Right cardiac atrium (tissue), 5 donors: ENCODE measurements at places on chromosomes 5 and 9.

DNA sequence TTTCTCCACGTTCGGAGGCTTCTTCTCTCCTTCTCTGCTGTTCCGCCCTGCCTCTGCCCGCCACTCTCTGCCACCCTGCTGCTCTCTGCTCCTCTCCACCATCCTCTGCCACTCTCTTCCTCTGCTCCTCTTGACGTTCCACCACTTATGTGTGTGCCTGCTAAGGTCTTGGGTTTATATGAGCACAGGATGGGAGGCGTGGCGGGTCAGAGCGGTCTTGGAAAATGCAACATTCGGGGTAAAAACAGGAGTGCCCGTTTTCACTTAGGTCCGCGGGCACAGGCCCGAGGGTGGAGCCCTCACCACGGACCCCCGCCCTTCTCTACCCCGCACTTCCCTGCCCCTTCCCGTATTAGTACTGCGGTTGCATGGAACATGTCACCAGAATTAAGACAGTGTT, 114.4 kb upstream of the FBXL7 start:
- DNase-seq, result no peak

DNA sequence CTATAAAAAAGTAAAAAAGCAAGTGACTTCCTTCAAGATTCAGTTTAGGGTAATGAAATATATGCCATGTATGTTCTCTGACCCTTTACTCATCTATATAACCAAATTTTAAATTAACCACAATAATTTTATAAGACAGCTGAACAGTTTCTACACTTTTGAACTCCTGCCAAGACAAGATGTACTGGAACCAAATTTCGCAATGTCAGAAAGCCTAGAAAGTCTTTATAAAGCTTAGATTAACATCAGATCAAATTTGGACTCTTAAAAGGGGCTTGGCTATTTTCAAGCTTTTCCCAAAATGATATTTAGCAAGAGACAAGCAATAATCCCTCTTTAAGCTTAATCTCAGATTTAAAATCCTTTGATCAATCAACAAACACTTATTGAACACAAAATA, 362.6 kb downstream of the PTPRD start:
- no peak for DNase-seq

GRCh38 chr9:110994771-110995241, 43.5 kb downstream of the LPAR1 start:
- no peak for DNase-seq

DNA sequence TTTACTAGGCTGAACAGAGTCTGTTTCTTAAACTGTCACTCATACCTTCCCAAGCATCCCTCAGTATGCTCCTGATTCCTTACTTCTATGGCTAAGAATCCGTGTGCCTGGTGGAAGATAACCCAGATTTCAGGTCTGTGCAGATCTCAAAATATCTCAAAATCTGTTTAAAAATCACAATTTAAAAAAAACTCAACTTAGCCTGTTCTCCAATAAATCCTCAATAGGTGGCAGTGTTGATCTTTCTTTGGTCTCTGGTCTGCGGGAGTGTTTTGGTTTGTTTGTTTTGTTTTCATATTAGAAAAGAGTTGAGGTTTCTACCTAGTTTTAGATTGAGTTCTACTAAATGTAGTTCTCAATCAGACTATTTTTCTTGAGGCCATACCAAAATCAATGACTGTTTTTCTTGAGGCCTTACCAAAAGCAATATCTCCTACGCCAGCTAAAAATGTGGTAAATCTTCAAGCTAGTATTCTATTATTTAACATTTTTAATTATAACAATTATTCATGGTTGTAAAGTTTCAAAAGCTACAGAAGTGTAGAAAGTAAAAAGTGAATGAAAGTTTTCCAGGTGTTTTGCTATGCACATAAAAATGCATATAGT, 57.9 kb downstream of the TGFBR1 start:
- DNase-seq, result no peak

DNA sequence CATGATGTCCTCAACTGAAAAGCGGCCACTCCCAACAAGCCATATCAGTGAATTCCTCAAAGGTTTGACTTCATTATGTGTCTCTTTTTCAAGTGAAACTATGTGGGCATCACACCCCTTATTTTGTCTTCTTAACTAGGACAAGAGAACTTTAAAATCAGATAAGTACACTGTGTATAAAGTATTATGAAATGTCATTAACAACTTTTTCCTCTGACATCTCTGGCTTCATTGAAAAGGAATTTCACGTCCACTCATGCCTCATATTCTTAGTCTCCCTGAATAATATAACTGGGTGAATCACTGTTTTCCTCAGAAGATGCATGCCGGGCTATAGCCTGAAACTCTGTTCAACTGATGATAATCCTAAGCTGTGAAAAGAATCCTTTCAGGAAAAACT, 415.8 kb downstream of the ACTL7B start:
- no peak for DNase-seq

- no peak for DNase-seq
These were observed 19.0 kb upstream of the FAM169A start for GRCh38 chr5:74885170-74885569.

DNA sequence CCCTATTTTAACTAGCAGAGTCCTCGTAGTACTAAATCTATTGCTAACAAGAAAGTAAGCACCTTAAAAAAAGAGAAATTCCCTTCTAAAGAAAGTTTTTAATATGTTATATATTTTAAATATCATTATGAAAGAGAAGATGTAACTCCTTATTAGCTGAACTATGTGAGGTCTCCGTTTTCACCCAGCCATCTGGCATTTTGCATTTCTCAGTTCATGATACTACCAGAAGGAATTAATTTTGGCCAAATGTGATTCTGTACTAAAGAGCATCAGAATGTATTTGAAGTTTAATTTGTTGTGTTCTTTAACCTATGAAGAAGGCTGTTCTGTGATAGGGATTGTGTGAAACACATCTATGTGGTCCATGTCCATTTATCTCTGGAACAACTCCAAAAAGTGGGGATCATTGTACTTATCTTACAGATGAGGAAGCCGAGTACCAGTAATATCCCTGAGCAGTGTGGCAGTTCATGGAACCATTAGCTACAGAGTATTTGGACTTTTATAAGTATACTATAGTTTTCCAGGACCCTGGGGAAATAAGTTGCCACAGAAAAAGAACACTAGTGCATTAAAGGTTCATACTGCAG, 29.8 kb downstream of the TNFAIP8 start:
- no peak for DNase-seq

DNA sequence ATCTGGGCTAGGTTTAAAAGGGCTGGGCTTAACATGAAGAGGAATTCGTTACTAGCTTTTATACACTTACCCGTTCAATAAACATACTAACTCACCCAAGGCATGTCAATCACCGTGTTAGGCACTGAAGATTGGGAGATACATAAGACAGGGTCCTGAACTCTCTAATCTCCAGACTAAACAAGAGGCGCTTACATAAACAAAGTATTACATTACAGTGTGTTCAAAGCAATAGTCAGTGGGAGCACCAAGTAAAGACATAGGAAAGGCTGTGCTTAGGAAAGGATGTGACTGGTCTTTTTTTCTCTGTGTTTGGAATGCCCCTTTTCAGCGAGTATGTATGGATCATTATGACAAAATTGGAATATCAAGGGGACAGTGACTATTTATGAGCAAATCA, 203.6 kb upstream of the ADRA1B start:
- DNase-seq, result no peak

GRCh38 chr5:43590700-43591099, 12.3 kb upstream of the NNT start:
- no peak for DNase-seq

DNA sequence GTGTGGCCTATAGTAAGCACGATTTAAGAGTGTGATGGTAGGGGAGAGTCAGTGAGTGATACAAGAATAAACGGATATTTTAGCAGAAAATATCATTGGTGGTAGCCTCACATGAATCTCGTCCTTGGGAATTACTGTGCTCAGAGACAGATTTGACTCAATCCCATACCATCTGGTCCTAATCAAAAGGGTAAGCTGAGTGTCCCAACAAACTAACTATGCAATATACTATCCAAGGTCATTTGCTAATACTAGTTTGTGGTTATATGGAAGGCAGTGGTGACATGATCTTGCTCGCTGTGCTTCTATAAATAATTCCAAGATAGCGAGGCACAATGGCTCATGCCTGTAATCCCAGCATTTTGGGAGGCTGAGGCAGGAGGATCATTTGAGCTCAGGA, 103.2 kb downstream of the TRPM6 start:
- DNase-seq, result no peak

- no peak for DNase-seq
These were observed 373.4 kb upstream of the ACO1 start for GRCh38 chr9:32011049-32011448.

- no peak for DNase-seq
These were observed 9.8 kb downstream of the SPATA31D3 start for GRCh38 chr9:81953096-81953495.

DNA sequence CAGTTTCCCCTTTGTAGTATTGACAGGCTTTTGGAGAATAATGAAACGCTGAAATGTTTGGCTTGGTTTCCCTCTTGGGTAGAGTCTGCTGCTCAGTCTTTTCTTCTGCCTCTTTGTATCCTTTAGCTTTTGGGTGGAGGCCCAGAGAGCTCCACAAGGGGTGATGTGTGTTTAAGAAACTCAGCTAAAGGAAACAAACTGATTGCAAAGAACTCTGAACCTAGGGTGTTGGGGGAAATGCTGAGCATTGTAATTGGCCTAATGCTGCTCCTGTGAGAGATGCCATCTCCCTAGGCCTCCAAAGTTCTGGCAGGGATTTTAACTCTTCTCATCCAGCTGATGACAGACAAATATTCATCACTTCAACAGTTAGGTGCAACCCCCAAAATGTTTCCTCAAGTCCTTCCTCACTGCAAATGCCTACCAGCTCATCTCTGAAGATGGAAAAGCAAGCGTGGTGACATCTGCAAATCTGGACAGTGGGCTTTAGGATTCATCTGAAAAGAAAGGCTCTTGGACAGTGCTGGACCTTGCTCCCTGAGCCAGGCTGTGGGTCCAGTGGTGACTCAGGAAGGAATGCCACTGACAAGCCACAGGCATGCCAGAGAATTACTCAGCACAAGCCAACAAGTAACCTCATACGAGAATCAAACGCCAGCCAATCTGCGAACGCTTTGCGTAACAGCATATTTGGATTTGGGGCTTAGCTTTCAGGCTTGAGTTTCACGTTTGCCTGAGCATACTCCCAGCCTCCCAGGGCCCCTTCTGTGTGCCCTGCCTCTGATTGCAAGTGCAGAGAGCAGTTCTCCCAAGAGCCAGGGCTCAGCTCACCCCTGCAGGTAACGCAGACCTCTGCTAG, 30.5 kb upstream of the ZSWIM6 start:
- peak; percentile 78 for DNase-seq

DNA sequence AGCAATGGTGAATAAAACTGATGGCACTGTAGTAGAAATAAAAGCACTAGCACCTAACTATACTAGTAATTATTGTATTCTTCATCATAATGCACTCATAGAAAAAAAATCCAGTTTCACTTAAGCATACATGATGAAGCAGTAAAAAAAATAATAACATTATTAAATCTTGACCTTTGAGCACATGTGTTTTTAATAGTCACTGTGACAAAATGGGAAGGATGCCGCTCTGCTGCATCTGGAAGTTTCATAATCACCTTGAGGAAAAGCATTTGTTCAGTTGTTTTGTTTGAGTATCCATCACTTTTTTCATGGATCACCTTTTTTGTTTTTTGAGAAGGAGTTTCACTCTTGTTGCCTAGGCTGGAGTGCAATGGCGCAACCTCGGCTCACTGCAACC, 13.2 kb downstream of the OR2K2 start:
- no peak for DNase-seq

DNA sequence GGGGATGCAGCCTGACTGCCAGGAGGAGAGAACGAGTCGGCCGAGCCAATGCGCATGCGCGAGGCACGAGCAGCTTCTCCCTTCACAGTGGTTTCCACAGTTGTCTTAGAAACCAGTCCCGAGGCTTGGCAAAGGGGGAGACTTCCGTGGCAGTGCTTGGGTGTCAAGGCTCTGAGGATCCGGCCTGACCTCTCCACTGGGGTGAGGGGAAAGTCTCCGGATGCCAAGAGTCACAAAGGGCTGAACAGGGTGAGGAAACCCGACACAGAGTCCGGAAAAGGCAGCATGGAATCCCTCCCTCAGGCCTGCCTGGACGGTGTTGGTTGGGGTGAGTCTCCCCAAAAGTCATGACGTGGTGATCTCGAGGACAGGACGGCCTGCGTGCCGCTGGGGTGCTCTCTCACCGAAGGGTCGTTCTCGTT, 475.5 kb downstream of the SPATA31A7 start:
- DNase-seq, result no peak

DNA sequence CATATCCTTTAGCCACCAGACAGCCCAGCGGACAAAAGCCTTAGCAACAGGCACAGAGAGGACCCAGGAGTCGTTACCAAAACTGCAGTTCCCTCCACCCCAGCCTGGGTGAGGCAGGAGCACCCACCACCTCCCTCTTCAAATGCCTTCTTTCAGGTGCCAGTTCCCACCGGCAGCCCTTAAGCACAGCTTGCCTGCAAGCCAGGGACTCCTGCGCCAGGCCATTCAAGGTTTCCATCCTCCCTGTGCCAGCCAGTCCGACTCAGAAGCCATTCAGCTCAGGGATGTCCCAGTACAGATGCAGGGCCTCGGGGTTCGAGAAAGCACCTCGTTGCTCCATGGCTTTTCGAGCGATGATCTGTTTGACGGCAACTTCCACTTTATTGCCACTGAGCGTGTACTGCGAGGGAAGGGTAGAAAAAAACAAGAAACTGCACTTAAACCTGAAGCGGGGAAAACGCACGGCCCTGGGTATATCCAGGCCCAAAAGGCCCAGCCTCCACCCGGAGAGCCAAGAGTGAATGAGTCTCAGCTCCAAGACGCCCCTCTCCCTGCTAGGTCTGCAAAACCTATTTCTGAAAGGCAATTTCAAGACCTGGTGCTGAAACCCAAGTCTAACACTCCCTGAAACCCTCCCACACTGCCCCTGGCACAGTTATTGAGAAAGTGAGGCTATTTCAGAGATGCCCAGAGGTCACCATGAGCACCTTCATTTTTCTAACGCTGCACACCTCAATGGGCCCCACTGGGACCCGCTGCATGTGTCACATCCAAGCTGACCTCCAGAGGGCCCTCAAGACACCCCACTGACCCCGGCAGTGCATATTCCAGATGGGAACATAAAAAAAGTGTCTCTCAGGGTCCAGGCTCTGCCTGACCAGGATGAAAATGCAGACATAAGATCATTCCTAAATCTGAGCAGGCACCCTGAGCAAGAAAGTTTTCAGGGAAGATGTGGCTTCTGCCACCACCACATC, 36.8 kb upstream of the ZNF354A start:
- DNase-seq, result no peak

DNA sequence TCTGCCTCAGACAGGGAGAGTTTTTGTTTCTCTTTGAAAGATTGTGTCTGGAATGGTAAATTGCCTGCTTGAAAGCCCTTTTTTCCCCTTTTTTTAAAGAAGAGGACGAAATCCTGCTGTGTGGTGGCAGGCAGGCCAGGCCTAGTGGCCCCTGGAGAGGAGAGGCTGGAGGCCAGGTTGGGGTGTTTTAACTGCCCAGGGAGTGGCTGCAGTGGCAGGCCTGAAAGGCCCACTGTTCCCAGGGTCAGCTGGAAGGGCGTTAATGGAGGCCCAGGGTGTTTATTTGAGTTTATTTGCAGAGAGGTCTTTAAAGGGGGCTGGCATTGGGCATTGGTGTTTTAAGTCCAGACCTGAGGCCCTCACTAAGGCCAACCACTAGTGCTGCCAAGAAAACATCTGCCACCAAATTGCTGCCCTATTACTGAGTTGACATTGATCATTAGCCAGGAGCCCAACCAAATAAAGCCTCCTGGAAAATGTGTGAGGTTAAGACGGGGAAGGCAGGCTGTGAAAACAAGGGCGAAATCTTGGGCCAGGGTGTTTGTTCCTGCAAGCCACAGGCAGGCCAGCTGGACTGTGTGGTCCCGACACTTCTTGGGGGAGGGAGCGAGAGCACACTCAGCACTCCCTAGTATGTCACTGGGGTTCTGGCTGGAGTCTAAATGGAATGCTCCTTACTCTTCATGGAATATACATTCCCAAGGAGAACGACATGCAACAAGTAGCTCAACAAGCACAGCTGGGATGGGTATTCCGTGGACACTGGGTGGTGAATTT, 5.0 kb downstream of the JADE2 start:
- peak; percentile 88 for DNase-seq
